ENCODE measurements at places on chromosomes 4 and X. TPM values are rescaled to one million over a fixed set of nuclear protein-coding genes. Genes with fewer than 3 reads are reported as not detected.

The MAGEC2 gene
- not detected for total RNA-seq

The TLR6 gene
- total RNA-seq = 1.6 TPM

The SCML1 gene
- total RNA-seq = 4.8 TPM

The SPANXA2 gene
- not detected for total RNA-seq

The GPR50 gene
- total RNA-seq = not detected

The OTUD6A gene
- not detected for total RNA-seq

The ASB12 gene
- not detected for total RNA-seq

The NRK gene
- not detected for total RNA-seq

The MAGEA8 gene
- total RNA-seq = not detected

The SRPX gene
- total RNA-seq = 6.8 TPM

DNA sequence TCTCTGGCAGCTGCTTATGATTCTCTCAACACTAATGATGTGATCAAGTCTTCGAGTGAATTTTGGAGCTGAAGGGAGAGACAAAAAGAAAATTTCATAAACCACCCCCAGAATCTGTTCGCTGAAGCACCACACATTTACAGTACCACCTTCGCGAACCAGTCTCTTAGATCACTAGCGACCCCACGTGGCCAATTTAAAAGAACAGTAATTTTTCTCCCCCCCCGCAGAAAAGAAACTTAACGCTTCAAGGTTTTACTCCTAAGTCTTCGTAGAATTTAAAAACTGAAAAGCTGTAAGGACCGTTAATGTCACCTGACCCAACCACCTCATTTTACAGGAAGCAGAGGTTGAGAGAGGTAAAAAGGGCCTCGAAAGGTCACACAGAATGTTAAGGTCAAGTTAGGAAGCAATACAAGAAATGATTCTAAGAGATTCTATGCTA, 187.5 kb downstream of the QDPR start:
- no peak for ATAC-seq

GRCh38 chr4:162422312-162422711, 258.5 kb upstream of the FSTL5 start:
- ATAC-seq = no peak

- ATAC-seq = no peak
Observed at GRCh38 chr4:37054531-37055077, 189.9 kb upstream of the NWD2 start.

DNA sequence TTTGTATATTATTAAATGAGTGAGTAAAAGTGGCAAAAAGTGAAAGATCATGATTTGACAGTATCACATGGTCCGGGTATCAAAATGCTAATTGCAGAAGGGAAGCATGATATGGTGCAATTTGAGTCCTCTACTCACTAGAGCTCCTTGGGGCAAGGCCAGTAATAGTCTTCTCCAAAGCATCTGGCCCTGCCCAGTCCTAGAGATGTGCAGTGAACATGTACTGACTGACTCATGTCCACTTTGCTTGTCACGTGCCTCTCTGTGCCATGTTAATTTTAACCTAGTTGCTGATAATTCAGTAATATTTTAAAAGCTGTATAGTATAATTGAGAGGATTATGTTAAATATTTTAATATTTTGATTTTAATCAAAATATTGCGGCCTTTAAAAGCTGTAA, 54.6 kb upstream of the TENM3 start:
- no peak for ATAC-seq

GRCh38 chr4:121177246-121178137, 13.4 kb upstream of the TNIP3 start:
- ATAC-seq = no peak

GRCh38 chrX:2761246-2761645, 9.4 kb downstream of the XG start:
- ATAC-seq = no peak

DNA sequence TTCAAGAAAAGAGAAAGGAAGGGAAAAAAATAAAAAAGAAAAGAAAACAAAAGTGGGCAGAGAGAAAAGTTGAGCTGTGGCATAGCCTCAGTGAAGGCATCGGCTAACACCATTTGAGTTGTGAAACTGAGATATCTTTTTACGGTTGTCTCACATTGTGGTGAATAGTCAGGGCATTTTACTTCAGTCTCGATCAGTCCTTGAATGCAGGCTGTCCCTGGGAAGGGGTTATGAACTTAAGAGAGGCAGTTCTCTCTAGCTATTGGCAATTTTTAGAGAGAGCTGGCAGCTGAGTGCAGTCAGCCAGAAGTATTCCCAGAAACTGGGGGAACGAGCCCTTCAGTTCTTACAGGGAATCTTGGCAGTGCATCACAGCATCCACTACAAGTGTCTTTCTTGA, 93.5 kb upstream of the SLC6A14 start:
- no peak for ATAC-seq

GRCh38 chr4:122099896-122100295, 52.2 kb upstream of the BLTP1 start:
- ATAC-seq = no peak

GRCh38 chrX:136933611-136934145, 53.2 kb upstream of the RBMX start:
- no peak for ATAC-seq

GRCh38 chr4:73901031-73901430, 31.8 kb downstream of the CXCL1 start:
- ATAC-seq = no peak

DNA sequence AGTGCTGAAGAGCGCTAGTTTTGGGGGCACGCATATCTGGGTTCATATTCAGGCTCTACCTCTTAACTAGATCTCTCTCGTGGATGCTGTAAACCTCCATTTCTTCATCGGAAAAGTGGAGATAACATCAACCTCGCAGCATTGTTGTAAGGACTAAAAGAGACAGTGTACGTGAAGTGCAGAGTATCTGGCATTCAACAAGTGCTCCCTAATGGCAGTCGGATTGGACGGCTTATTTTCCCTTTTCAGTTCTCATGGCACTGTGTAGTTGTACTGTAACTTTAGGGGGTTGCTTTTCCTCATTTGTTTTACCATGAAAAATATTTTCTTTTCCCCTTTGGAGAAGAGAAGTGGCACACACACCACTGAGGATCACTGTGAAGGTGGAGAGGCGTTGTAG, 51.4 kb upstream of the ESX1 start:
- no peak for ATAC-seq

GRCh38 chr4:17366496-17366895, 145.4 kb downstream of the QDPR start:
- ATAC-seq = no peak

GRCh38 chrX:2917767-2918166, 11.4 kb downstream of the ARSD start:
- no peak for ATAC-seq

DNA sequence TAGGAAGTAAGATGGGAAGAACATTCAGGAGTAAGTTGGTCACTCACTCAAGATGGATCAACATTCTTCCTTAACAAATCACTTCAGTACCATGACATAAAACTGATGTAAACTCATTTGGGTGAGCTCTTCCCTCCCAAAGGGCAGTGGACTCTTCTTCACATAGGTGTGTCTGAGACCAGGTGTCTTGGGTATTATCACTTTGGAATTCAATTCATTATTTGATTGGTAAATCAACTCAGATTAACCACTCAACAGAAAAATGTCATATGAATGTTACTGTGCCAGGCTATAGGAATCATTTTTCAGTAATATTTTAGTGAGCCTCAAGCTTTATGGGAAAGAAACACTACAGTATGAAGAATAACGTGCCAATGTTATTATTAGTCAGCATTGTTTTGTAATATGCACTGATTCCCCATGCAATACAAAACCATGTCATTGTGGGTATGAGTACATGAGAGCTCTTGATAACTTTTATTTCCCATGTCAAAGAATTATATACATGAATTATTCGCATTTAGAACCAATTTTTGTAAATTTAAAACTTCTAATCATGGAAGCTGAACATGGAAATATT, 58.6 kb upstream of the ETNPPL start:
- ATAC-seq = no peak
